Non-pigmented ciliary epithelial cell (primary cell): ENCODE measurements at places on chromosomes 12 and 14.

- DNase-seq, result no peak
Measured at GRCh38 chr14:95163666-95164065, 6.3 kb upstream of the DICER1 start.

- no peak for DNase-seq
Measured at GRCh38 chr14:105219753-105220152, 28.6 kb upstream of the BTBD6 start.

GRCh38 chr12:113200021-113200797, 14.7 kb downstream of the RITA1 start:
- no peak for DNase-seq

DNA sequence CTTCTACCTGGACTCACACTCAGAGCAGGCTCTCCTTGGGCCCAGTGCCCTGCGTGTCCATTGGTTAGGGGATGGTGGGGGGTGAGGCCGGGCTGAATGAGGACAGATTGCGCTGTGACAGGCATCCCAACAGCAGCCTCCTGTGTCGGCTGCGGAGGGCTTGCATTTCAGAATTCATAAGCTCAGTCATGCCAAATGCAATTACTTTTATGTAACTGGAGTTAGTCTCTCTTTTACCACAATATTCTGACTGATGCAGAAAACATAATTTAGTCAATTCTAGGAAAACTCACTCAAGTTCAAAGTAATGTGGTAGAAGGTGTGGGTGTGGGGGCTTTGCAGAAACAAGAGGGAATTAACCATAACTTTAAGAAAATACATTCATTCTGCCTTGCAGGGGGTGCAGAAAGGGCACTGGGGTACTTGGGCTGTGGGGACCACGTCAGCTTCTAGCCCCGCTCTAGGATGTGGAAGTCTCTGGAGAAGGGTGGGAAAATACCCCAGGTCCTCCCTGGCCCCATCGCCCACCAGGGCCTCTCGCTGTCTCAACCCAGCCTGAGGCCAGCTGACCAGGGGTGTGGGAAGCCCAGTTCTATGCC, 257.7 kb downstream of the ADGRD1 start:
- no peak for DNase-seq

DNA sequence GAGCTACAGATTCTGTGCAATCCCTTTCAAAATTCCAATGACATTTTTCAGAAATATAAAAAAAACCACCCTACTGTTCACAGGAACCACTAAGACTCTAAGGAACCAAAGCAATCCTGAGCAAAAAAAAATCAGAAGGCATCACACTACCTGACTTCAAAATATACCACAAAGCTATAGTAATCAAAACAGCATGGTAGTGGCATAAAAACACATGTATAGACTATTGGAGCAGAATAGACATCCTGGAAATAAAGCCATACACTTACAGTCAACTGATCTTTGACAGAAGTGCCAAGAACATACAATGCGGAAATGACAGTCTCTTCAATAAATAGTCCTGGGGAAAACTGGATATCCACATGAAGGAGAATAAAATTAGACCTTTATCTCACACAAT, 56.5 kb downstream of the EGLN3 start:
- DNase-seq, result no peak

DNA sequence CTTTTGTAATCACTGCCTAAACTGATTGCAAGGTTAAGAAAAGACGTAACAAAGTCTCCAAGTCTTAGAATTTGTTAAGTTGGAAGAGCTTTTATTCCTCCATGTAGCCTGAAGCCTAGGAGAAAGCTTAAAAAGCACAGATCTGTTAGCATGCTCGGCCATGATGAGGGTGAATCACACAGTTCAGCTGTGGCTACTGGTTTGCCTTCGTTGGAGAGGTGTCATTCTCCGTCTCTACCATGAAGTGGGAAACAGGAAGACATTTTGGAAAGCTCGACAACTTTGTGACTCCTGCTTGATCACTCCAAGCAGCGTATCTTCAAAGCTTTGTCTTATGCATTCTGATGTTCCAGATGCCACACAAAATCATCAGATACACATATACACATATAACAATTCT, 27.1 kb downstream of the DCP1B start:
- DNase-seq, result no peak

DNA sequence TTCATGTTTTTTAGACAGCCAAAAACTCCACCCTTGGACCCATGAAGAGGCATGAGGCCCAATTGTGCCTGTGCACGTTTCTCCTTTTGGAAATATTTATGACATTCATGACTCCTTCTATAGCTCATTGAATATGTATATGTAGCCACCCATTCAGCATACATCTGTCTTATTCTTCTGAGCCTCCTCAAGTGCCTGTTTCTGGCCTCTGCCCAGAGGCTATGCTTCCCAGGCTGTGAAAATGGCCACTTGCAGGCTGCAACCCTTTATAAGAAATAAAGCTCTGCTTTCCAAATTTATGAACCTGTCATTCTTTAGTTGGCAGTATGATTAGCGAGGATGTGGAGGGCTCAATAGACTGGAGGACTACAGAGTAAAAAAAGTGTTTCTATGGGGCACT, 35.3 kb downstream of the TSPAN19 start:
- no peak for DNase-seq

DNA sequence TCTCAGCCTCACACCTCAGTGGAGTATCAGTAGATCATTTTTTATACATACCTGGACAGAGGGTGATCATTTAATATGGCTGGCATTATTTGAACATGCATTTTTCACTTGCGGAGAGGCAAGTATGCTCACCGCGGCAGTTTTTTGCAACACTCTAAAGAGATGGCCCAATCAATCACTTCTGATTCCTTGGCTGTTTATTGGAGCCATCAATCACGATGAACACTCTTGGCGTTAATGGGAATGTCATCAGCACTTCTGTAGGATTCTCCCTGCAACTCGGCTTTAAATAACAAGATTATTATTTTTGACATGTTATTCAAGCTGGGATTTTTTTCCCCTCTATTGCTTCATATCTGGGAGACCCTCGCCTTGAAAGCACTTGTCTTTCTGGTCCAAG, 46.9 kb upstream of the SLC24A4 start:
- DNase-seq, result no peak

DNA sequence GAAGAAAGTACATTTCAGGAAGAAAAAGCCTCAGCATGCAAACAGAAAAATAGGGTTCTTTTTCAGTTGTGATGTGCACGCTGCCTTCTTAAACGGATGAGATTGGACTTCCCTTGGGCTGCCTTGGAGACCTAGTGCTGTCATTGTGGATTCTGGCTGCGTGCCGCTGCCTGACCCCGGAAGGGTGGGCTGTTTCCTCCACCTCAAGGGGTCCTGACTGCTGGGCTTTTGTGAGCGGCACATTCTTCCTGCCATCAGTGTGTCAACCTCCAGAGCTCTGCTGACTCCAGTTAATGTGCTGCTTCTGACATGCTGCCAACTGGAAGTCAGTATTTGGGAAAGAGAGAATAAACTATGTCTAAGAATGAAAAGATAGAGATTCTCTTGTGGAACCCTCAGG, 25.1 kb downstream of the CCNK start:
- DNase-seq, result no peak

GRCh38 chr12:93059925-93060665, 131.0 kb upstream of the EEA1 start:
- DNase-seq, result no peak

DNA sequence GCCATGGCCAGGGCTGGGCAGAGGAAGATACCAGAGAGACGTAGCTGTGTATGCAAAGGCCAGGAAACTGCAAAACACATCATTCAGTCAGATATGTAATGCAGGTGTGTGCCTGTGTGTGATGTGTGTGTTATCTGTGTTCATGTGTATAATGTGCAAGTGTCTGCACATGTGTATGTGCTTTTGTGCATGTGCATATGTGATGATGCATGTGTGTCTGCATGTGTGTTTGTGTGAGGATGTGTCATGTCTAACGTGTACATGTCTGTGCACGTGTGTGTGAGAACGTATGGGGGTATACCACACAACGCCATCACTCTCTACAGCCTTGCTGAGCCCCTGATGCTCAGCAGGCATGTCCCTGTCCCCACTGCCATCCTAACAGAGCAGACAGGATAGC, 9.7 kb downstream of the DIO3 start:
- DNase-seq, result no peak

- no peak for DNase-seq
Measured at GRCh38 chr14:58108717-58109116, 43.3 kb downstream of the ARMH4 start.

DNA sequence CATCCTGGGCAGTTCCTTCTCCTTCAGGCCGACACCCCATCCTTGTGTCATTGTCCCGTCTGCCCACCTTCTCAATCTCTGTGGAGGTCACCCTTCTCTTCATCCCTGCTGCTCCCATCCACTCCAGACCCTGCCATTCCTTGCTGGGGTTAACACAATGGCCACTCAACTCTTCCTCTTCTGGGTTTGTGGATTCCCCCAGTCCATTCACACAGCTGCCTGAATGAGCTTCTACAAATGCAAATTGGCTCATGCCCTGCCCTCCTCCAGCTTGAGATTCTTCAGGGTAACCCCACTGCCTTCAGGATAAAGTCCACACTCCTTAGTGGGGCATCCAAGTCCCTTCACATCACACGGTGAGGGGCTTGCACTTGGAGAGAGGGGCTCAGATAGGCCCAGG, 17.2 kb upstream of the PRMT8 start:
- no peak for DNase-seq

DNA sequence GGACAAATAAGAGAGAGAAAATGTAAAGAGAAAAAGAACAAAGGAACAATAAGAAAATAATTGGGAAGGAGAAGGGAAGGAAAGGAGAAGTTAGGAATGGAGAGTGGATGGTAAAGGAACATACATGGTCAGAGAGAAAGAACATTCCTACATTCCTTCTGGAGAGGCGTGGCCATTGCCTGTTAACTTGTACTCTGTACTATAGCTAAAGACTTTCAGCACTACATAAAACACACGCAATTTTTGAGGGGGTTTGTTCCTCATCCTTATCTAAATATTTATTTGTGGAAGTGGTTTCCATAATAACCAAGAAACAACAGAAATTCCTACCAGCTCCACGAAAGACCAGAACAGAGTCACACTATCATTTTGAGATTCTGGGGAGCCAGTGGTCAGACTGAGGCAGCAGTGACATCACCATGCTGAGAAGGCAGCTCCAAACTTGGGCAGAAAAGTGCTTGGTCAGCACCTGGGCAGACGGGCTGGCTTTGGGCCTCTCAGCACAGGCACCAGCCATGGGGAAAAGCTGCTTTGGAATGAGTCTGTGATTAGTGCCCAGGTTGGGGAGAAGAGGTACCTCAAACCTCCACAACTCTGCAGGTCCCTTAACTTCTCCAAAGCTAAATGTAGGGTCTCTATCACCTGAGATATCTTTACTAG, 125.9 kb upstream of the NTF3 start:
- no peak for DNase-seq

DNA sequence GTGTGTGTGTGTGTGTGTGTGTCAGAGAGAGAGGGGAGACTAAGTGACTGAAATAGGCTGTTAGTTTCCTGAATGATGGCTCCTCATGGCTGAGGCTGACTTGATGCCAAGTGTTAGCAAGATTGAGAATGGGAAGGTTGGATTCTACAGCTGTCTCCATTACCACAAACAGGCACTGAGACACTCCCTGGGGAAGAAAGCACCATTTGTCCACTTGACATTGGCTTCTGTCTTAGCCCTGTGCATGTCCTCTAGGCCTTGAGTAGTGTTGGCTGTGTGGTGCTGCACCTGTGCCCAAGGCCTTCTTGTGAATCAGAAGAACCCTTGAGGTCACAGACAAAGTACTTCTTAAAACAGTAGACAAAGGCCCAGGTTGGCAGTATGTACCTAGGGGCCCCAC, 15.6 kb downstream of the ERG28 start:
- DNase-seq, result no peak

DNA sequence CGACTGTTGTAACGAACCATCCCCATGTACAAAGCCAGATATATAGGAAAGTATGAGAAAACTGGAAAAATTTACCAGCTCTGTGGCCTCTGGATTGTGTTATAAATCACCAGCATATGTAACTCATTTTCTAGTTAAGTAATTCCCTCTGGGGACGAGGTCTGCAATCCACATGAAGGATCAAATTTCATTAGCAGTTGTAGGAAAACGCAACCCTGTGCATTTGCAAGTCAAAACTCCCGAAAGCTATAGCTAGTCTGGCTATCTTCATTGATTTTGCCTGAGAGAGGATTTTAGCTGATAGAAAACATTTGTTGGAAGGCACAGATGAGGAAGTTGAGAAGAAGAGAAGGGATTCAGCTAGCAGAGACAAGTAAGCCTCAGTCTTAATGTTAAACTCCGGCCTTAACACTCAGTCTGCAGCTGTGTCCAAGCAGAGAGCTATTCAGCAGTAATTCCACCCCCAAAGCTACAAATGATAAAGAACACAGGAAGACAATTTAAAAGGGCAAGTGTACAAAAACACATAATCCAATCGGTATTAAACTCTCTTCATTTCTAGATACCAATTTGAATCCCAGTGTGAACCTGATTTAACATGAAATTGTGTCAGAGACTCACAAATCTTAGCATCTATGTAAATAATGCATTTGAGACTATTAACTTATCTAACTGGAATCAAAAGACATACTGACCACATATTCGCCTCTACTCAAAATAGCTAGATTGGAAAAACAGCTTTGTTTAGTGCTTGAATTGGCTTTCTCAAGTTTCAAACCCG, 54.2 kb upstream of the CERS5 start:
- no peak for DNase-seq

DNA sequence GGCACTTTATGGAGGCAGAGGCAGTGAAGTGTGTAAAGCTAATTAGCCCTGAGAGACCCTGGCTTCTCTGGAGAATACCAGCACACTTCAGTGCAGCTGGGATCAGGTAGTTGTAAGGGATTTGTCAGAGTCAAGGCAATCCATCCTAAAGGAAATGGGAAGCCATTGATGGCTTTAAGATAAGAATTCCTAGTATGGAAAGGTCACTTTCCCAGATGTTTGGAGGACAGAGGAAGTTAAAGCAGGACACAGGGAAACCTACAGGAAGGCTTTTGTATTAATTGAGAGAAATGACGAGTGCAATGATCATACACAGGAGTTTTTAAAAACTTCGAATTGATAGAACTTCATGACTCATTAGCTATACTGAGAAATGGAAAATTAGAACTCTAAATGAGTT, 254.4 kb downstream of the SLC16A7 start:
- no peak for DNase-seq

DNA sequence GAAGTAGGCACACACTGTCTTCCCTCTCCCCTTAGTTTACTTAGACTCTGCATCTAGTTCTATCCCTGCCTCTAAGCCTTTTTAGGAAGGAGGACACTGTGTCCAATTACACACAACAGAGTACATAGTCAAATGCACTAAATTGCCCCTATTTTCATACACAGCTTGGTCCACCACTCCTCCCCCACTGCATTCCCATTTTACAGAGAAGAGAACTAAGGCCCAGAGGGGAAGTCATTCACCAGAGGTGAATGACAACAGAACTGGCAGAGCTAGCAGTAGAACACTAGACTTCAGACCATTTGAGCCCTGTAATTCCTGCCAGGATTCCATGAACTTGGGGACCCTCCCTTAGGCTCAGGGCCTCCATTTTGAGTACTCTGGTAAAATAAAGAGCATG, 1.1 kb upstream of the JPH4 start:
- DNase-seq, result no peak

DNA sequence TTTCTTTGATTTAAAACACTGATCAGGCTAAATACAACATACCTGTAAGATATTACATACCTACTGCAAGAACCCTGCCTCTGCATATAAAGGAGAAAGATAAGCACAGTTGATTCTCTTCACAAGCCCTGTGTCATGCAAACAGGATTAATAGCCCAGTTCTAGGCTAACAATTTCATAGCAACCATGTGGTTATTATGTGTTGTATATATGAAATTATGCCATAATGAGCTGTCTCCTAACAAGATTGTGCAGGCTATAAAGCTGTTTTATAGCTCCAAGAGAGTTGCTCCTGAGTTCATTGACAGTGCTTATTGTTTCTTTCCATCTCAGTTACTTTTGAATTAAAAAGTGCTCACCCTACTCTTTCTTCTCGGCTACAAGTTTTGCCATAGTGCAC, 609.3 kb downstream of the DIO2 start:
- DNase-seq, result no peak
